ENCODE measurements at places on chromosomes 5 and 9.
A peak's percentile ranks its signal among the peaks of the same experiment; 100 is the strongest.

- DNase-seq = no peak
These were observed 98.9 kb downstream of the MAP1B start for GRCh38 chr5:72206160-72206559.

DNA sequence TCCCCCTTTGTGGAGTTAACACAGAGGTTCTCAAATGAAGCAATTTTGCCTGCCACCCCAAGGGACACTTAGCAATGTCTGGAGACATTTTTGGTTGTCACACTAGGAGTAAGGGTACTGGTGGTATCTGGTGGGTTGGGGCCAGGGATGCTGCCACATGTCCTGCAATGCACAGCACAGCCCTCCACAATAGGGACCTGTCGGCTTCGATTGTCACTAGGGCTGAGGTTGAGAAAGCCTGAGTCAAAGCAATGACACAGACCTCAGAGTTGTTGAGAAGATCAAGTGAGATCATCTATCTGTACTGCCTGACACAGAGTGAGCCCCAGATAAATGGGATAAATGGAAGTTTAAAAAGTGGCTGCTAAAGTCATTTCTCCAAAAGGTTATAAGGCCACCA, 249.2 kb upstream of the KLF4 start:
- no peak for DNase-seq

DNA sequence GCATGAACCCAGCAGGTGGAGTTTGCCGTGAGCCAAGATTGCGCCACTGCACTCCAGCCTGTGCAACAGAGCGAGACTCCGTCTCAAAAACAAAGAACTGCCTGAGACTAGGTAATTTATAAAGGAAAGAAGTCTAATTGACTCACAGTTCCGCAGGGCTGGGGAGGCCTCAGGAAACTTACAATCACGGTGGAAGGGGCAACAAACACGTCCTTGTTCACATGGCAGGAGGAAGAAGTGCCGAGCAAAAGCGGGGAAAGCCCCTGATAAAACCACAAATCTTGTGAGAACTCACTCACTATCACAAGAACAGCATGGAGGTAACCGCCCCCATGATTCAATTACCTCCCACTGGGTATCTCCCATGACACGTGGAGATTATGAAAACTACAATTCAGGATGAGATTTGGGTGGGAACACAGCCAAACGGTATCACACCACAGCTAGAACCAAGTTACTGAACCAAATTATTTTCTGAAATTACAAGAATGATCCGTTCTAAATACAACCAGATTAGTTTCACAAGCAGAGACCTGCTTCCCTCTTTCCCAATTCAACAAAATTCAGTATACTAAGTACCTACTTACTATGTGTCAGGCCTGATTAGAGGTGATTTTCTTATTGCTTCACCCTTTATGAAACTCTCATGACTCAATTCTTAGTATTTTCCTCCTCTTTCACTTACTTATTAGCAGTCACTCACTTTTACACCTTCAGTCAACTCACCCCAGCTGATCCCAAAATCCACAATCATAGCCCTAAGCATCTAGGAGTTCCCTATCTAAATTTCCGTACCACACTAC, 8.4 kb downstream of the UBTD2 start:
- no peak for DNase-seq

GRCh38 chr5:157917491-157917890, 58.5 kb upstream of the CLINT1 start:
- no peak for DNase-seq

GRCh38 chr9:7791394-7791793, 8.2 kb downstream of the DMAC1 start:
- no peak for DNase-seq

- peak; percentile 28 for DNase-seq
These were observed 141.4 kb downstream of the EBF1 start for GRCh38 chr5:158958021-158958994.

- DNase-seq = peak; percentile 72
These were observed 127.4 kb downstream of the BARX1 start for GRCh38 chr9:93827545-93828330.

DNA sequence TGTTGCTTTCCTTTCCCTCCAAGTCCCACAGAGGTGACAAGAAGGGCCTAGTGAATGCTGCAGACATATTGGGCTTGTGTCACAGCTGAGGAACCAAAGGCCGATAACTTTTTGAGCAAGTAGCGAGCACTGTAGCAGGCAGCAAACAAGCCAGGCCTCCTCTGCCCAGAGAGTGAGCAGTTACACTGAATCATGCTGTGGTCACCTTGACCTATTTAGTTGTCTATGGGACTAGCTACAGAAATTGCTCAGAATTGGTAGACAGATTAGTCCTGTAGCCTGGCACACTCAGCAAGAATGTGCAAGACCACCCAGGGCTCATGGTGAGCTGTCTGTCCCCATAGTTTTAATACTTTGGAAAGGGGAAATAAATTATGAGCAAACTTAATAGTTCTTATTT, 25.2 kb downstream of the ZCCHC9 start:
- no peak for DNase-seq

- DNase-seq = peak; percentile 67
These were observed 48.7 kb upstream of the C5orf58 start for GRCh38 chr5:170183816-170184687.

GRCh38 chr9:36935332-36935731, 98.7 kb downstream of the PAX5 start:
- peak; percentile 62 for DNase-seq

- peak; percentile 13 for DNase-seq
These were observed 69.6 kb upstream of the PJA2 start for GRCh38 chr5:109479260-109479860.

- no peak for DNase-seq
These were observed 199.7 kb upstream of the TLE4 start for GRCh38 chr9:79371948-79372555.

- DNase-seq = no peak
These were observed 86.4 kb downstream of the RCL1 start for GRCh38 chr9:4879115-4879558.

DNA sequence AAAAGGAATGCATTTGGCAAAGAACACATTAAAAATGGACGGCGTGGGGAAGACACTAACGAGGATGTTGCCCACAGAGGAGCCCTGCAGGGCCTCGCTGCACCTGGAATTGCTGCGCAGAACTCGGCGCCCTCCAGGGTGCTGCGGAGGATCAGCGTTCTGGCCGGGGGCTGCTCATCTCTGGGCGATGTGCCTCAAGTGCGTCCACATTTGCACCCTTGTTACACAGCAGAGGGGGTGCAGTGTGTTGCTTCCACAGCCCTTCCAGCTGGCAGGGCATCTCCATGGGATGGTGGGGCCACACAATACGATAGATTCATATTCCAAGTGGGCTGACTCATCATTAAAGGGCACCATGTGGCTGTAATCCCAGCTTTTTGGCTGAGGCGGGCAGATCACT, 63.1 kb downstream of the AK8 start:
- no peak for DNase-seq

- DNase-seq = no peak
These were observed 10.7 kb downstream of the PRRC2B start for GRCh38 chr9:131404581-131404980.

- no peak for DNase-seq
These were observed 24.0 kb upstream of the MLANA start for GRCh38 chr9:5866685-5867084.

GRCh38 chr5:171270136-171270535, 38.9 kb upstream of the TLX3 start:
- no peak for DNase-seq

DNA sequence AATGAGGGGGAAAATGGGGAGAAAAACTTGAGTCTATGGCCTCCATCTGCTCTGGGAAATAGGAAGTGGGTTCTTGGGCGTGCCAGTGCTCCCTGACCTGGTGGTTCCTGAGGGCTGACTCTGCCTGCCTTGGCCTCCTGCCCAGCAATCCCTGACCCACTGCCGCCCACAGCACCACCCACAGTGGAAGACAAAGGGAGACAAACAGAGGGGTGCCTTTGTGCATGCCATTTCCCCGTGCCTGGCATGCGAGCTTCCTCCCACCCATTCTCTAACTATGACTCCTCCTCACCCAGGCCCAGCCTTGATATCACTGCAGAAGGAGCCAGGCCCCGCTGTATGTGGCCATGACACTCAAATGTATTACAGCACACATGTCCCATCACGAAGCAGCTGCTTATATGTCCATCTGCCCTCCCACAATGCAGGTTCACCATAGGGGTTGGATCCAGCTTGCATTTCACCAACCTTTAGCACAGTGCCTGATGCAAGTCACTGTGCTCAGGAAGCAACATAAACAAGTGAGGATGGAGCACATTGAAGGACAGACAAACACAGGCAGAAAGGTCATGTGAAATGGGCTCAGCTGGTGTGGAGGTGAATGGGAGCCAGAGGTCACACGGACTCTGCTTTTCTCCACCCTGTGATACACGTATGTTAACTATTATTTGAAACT, 84.4 kb downstream of the ADRB2 start:
- DNase-seq = no peak

DNA sequence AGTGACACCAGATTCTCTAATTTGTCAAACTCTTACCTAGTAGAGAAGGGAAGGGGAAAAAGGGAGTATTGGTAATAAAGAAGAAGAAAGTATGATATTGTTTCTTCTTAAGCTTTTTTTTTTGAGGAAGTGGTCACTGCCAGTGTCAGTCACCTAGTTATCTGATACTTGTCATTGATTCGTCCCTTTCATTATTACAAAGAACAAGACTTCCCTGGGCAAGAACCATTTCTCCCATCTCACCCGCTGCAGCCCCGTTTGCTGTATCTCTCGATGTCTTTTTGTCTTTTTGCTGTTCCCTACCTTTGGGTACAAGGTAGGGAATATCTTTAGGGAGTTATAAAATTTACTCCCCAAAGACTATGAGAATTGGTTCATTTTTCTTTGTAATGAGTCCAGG, 249.0 kb downstream of the ARHGAP26 start:
- peak; percentile 37 for DNase-seq

GRCh38 chr9:120944434-120944843, 17.8 kb upstream of the TRAF1 start:
- DNase-seq = peak; percentile 82

DNA sequence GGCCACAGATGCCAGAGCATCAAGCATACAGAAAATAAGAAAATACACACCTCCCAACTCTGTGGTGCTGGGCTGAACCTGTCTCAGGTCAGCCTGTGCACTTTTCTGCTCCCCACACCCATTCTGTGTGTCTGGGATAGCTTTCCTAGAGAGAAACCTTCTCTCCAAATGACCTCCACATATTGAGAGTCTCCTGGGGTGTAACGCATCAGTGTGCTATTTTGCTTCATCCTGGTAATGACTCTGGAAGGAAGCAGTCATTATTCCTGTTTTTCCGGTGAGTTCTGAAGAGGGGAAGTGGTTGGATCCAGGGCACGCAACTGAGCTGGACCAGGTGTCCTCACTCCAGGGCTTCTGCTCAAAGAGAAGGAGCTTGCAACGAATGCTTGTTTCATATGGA, 73.2 kb upstream of the SH3PXD2B start:
- DNase-seq = peak; percentile 3

GRCh38 chr9:115058684-115059315, 59.2 kb downstream of the TNC start:
- no peak for DNase-seq

DNA sequence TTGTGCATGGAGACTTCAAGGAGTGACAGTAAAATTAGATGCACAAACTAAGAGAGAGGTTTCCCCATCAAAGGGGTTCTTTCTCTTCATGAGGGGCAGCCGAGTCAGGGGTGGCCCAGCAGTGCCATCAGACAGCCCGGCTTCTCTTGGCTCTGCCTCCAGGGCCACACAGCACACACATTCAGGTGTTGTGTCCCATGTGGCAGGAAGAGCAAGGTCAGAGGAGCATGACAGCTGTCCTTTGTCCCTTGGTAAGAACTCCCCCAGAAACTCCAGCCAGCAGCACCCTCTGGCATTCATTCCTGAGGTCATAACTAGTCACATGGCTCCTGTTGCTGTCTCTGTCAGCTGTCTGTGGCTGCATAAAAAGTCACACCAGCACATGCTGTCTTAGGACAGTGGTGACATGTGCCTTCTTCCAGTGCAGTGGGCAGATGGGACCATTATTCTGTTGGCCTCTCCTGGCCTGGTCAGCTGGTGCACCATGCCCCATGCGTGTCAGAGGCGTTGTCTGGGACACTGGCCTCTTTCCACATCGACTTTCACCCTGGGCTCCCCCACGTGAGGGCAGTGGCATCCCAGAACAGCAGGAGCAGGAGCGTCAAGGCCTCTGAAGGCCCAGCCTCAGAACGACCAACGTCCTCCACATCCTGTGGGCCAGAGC, 78.4 kb upstream of the OTULINL start:
- no peak for DNase-seq

GRCh38 chr5:10306806-10307205, 896 bp downstream of the CMBL start:
- no peak for DNase-seq

- no peak for DNase-seq
These were observed 32.1 kb downstream of the PCA3 start for GRCh38 chr9:76796296-76796695.

- DNase-seq = no peak
These were observed 521.7 kb downstream of the RAB3C start for GRCh38 chr5:59104400-59105127.

DNA sequence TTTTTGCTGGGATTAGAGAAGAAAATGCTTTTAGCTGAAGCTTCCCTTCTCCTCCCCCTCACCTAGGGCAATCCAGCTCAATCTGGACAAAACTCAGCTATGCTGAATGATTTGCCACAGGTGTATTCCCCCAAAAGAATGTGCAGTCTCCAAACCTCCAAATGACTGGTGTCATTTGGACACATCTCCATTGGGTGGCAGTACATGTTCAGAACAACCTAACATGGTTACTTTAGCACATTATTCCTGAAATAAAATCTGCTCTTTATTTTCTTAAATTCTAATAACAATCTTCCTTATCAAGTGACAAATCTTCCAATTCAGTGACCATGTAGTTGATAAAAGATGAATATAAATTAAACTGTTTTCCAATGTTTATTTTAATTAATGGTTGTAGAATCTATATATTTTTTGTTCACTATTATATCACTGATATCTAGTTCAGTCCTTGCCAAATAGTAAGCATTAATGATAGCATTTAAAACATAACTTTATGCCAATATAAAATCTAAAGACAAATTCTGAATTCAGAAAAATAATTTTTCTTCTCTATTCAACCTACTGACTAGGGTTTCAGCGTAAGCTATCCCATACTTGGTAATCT, 61.3 kb upstream of the MOCS2 start:
- peak; percentile 18 for DNase-seq

DNA sequence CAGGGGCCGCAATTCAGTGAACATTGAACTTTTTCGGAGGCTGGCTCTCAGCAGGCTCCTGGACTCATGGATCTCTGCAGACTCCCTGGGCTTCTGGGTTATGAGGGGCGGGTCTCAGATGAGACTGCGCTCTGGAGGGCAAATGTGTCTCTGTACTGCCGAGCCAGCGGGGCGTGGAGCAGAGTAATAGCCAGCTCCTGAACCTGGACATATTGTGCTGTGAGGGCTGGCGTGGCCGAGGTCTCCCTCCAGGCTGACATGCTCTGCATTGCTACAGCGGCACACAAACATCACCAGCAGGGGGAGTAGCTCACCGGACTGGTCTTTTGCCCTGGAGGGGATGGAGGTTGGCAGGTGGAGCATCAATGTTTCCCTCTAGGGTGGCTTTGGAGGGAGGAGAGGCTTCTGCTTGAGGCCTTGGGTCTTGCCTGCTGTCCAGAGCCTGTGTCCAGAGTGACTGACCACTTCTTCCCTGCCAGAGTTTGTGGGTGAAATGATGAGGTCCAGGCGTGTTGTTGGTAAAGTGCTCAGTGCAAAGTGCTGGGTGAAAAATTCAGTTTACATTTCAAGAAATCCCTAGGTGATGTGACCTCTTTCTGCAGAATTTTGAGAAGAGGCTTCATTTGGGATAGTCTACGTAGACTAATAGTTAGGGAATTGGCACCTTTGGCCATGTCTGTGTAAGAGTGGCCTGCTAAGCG, 10.9 kb upstream of the GADD45G start:
- peak; percentile 76 for DNase-seq

All from GM10248 (cell line).